ENCODE measurements at places on chromosomes 2 and 18. TPM values are rescaled to one million over a fixed set of nuclear protein-coding genes. Genes with fewer than 3 reads are reported as not detected.
A peak's percentile ranks its signal among the peaks of the same experiment; 100 is the strongest.

GRCh38 chr2:54685263-54685775 is 38.1 kb upstream of the EML6 start:
- H3K4me3 ChIP-seq = no peak overlapping the region
- no peak overlapping the region for H3K27ac ChIP-seq
- H3K27me3 ChIP-seq = no peaks in the 10 kb centered on the region
- H3K4me1 ChIP-seq = peaks cover 7% of the 10 kb centered on the region

DNA sequence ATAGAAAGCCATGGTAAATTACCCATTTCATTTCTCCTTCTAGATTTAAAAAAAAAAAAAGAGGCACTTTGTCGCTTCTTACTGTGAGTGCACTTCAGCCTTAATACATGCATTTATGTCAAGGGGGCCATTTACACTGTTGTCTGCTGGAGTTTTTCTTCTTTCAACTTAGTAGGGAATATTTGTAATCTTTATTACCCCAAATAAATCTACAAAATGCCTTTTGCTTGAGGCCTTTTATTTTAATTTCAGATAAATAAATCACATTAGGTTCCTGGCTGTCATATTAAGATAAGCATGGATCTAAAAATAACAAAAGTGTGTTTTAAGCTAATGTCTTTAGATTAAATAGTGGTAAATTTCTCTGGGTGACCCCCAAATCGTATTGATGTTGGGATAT is 276.0 kb downstream of the NCKAP5 start:
- H3K4me1 ChIP-seq = peaks cover 28% of the 10 kb centered on the region
- H3K27ac ChIP-seq = no peak overlapping the region
- no peak for DNase-seq
- no peaks in the 10 kb centered on the region for H3K36me3 ChIP-seq
- no peaks in the 10 kb centered on the region for H3K27me3 ChIP-seq

DNA sequence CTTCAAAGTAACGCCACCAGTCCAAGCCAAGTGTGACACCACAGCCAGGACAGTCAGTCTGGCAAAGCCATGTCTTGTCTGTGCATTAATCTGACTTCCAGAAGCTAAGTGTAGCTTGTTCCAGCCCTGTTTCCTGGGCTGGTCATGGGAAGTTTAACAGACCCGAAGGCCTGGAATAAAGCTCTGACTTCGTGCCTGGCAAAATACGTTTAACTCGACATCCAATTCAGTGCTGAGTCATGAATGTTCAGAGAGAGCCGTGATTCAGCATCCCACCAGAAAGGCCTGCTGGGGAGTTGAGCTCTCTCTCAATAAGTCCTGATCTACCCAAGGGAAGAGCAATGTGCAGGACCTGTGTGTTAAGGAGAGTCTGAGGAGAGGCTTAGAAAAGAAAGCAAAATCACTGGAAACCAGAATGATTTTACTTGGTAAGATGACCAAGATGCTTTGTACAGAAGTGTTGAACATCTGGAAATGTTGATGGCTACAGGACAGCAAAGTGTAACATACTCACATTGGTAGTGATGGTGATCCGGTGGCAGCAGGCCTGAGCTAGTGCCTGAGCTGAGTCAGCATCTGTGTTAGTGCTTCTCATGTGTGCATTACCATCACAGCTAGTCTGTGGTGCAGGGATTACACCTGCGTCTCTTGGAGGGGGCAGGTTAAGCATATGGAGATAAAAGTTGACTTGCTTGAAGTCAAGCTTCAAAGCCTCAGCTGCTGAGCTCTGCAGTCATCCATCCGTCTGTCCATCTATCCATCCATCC is 743.7 kb upstream of the HS6ST1 start:
- H3K27ac ChIP-seq = no peak overlapping the region
- H3K4me3 ChIP-seq = no peak overlapping the region
- no peaks in the 10 kb centered on the region for H3K36me3 ChIP-seq
- H3K27me3 ChIP-seq = no peaks in the 10 kb centered on the region

- H3K4me1 ChIP-seq = peaks cover 7% of the 10 kb centered on the region
- no peaks in the 10 kb centered on the region for H3K27me3 ChIP-seq
- H3K27ac ChIP-seq = peak overlapping the region; percentile 21
- no peaks in the 10 kb centered on the region for H3K36me3 ChIP-seq
Observed at GRCh38 chr2:177998006-177998405, 74.6 kb downstream of the PDE11A start.

DNA sequence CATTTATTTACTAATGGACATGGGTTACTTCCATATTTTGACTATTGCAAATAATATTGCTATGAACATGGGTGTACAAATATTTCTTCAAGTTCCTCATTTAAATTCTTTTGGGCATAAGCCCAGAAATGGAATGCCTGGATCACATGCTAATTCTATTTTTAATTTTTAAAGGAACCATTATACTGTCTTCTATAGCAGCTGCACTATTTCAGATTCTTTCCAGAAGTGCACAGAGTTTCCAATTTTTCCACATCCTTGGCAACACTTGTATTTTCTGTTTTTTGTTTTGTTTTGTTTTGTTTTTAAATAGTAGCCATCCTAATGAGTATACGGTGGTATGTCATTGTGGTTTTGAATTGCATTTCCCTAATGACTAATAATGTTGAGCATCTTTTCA is 8.5 kb upstream of the RALBP1 start:
- no peaks in the 10 kb centered on the region for H3K27me3 ChIP-seq
- H3K36me3 ChIP-seq = no peaks in the 10 kb centered on the region
- H3K27ac ChIP-seq = no peak overlapping the region
- DNase-seq = no peak

GRCh38 chr18:52481116-52481515 is 141.1 kb downstream of the DCC start:
- H3K27ac ChIP-seq = no peak overlapping the region
- no peak for DNase-seq
- no peaks in the 10 kb centered on the region for H3K36me3 ChIP-seq
- no peaks in the 10 kb centered on the region for H3K4me1 ChIP-seq
- no peaks in the 10 kb centered on the region for H3K27me3 ChIP-seq

TM4SF20 gene
- total RNA-seq = 1.1 TPM

Data from osteoblast (primary cell).